Cardiac muscle cell (in vitro differentiated cells and primary cell): ENCODE measurements at places on chromosomes 1 and 21.

DNA sequence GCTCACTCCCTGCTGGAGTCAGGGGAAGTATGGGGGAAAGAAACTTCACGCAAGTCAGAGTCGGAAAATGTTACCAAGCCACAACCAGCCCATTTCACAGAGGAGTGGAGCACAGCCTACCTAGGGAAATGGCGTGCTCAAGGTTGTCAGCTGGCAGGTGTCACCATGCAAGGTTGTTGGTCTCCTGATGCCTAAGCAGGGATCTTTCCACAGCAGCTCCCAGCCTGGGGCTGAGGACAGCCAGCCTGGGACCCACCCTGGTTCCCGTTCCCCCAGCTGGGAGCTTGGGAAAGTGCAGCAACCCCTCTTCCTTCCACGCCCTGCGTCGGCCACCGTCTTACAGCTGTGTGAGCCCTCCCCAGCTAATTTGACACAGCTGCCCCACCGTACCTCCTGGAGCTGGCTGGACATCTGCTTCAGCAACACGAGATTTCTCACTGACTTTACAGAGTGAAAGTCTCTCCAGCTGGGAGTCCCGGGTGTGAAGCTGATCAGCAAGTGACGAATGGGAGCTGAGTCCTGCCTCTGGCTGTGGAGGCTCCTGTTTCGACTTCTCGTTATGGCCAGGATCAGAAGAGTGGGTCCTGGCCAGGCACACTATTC, 224.6 kb upstream of the RAB4A start:
- H3K4me3 ChIP-seq, result no peak overlapping the region
- DNase-seq, result no peak
- H3K4me1 ChIP-seq, result no peaks in the 10 kb centered on the region
- no peaks in the 10 kb centered on the region for H3K36me3 ChIP-seq

- no peaks in the 10 kb centered on the region for H3K36me3 ChIP-seq
- no peak overlapping the region for H3K27ac ChIP-seq
- H3K4me3 ChIP-seq, result no peak overlapping the region
- DNase-seq, result no peak
- H3K4me1 ChIP-seq, result no peaks in the 10 kb centered on the region
- no peaks in the 10 kb centered on the region for H3K27me3 ChIP-seq
Measured at GRCh38 chr21:44569861-44570517, 3.5 kb upstream of the KRTAP10-4 start.

- H3K4me3 ChIP-seq, result no peak overlapping the region
- peaks cover 13% of the 10 kb centered on the region for H3K4me1 ChIP-seq
- no peak for DNase-seq
- peaks cover 6% of the 10 kb centered on the region for H3K36me3 ChIP-seq
Measured at GRCh38 chr21:44947930-44948331, 8.1 kb downstream of the SLX9 start.

GRCh38 chr1:90821152-90821787, 104.2 kb upstream of the BARHL2 start:
- no peak overlapping the region for H3K27ac ChIP-seq
- no peak overlapping the region for H3K4me3 ChIP-seq
- H3K4me1 ChIP-seq, result no peaks in the 10 kb centered on the region
- H3K36me3 ChIP-seq, result no peaks in the 10 kb centered on the region

DNA sequence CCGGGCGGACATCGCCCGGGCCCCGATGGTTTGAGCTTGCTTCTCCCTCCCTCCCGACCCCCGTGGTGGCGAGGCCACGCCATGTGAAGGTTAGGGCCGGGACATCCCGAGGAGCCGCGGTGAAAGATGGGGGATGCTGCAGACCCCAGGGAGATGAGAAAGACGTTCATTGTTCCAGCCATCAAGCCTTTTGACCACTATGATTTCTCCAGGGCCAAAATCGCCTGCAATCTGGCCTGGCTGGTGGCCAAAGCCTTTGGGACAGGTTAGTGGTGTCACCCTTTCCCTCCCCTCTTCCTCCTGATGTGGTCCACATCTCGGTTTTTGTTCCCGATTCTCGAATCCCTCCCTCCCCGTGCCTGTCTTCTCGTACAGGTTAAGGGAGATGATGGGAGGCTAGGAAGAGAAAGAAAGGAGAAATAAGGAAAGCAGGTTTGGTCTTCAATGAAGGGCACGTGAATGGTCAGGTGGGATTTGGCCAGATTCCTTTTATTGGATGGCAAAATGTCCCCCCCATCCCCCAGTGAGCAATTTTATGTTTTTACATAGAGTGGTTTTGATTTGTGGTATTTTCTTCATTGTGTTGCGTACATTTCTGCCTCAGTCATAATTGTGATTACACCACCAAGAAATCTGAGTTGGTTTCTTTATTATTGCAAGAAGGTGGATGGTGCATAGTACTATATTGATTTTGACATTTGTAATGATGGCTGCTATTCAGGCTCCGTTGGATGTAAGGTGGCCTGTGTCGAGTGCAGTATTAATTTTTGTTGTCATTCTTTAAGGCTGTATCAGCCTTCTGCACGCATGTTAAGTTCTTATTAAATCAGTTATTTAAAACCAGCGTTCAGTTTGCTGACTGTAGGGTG, 1.2 kb downstream of the CAMSAP2 start:
- H3K4me1 ChIP-seq, result peaks cover 27% of the 10 kb centered on the region
- DNase-seq, result no peak
- no peaks in the 10 kb centered on the region for H3K27me3 ChIP-seq
- H3K4me3 ChIP-seq, result peak overlapping the region; percentile 90
